Stimulated activated CD4-positive, alpha-beta T cell treated with anti-CD3 and anti-CD28 coated beads, Interleukin-4, amount 100 ng/mL, for 48 hours (primary cell): ENCODE measurements at places on chromosomes 6 and 20.
A peak's percentile ranks its signal among the peaks of the same experiment; 100 is the strongest.

GRCh38 chr6:162653808-162654207 lies 73.8 kb downstream of the PRKN start:
- DNase-seq, result no peak

GRCh38 chr6:19845266-19846041 lies 8.3 kb downstream of the ID4 start:
- no peak for DNase-seq

GRCh38 chr6:157556144-157556645 lies 175.2 kb downstream of the ZDHHC14 start:
- DNase-seq, result no peak

GRCh38 chr20:33773412-33774089 lies 37.6 kb upstream of the CHMP4B start:
- no peak for DNase-seq

GRCh38 chr20:1875762-1876161 lies 19.4 kb upstream of the SIRPA start:
- no peak for DNase-seq

DNA sequence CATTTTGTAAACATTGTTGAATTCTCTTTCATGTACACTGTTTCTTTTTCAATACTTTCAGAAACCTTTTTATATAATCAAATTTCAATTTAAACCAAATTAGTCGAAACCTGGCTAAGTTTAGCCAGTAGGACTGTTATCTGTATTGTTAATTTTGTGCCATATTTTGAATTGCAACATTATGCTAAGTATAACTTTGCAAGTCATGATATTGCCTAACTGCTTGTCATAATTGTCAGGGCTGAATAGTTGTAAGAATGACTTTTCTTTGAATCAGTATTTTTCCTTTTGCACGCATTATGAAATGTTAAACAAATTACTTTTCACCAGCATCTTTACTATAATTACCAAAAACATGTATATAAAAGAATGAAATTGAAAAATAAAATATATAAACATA lies 82.7 kb downstream of the SAMD3 start:
- DNase-seq, result no peak

DNA sequence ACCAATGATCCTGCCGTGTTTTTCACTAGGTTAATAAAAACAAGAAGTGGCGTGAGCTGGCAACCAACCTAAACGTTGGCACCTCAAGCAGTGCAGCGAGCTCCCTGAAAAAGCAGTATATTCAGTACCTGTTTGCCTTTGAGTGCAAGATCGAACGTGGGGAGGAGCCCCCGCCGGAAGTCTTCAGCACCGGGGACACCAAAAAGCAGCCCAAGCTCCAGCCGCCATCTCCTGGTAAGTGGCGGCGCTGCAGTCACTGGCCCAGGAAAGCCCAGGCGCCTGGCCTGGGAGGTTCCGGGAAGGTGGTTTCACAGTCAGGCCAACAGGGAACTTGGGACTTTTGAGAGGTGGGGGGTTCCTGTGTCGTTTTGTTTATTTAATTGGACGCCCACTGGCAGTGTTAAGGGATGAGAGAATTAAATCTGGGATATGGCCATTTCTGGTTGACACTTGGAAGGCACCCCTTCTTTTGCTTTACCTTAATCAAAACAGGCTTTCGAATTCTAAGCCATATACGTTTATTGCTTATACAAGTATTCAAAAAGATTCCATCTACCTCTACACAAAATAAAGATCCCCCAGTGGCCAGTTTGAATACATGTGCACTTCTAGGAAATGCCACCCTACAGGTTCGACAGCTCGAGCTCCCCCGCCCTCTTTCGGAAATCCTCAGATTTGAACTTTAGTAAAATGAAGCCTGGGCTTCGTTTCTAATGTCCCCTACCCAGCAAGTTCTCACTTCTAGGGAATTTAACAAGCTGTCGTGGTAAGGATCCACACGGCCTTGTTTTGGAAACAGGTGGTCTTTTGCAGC lies 138.9 kb downstream of the TMEM242 start:
- DNase-seq, result peak; percentile 47

- DNase-seq, result no peak
Measured at GRCh38 chr20:38979434-38979833, 17.3 kb downstream of the DHX35 start.

GRCh38 chr20:62819494-62820174 lies 2.8 kb downstream of the COL9A3 start:
- DNase-seq, result no peak

- DNase-seq, result no peak
Measured at GRCh38 chr6:153574231-153574630, 443.1 kb upstream of the RGS17 start.

GRCh38 chr6:116933485-116933884 lies 56.4 kb downstream of the RFX6 start:
- DNase-seq, result no peak

DNA sequence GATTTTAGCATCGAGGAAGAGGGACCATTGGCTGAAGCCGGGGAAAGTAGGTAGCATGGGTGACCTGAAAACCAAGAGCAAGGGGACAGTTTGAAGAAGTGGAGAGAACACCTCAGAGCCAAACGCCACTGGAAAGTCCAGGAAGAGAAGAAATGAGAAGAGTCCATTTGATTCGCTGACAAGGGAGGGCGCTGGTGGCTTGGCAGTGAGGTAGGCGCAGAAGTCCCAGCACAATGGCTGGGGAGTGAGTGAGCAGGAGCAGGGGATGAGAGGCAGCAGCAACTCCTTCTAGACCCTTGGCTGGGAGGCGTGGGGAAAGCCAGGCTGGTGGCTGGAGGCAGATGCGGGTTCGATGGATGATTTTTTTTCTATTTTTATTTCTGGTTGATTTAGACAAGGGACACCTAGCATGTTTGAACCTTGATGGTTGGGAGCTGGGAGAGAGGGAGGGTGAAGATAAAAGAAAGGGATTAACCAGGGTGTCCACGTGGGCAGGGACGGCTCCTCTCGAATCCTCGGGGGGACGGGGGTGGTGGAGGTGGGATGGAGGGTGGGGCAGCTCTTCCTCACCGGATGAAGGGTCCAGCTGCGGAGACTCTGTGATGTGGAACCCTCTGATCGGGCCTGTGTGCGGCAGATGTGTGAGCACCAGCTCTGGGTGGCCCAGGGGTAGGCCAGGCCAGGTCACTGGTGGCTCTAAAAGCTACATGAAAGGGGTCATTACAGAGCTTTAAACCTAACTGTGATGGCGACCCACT lies 164.2 kb downstream of the NFATC2 start:
- DNase-seq, result no peak

- no peak for DNase-seq
Measured at GRCh38 chr20:20371083-20371482, 3.2 kb downstream of the INSM1 start.

DNA sequence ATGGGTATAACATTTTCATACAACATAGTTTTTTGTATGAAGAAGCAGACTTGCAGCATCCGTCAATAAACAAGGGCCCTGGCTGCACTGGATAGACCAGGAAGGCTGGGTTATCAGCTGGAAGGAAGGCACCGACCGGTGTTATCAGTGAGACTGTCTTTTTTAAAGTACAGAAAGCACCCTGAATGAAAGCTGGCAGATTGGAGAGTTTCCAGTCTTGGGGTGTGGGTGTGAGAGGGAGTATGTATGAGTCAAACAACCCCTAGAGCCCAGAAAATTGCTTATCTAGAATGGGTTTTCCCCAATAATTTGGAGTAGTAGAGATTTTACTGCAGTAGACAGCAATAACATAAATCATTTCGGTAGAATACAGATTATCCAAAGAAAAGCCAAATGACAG lies 42.4 kb downstream of the TXLNB start:
- peak; percentile 31 for DNase-seq

DNA sequence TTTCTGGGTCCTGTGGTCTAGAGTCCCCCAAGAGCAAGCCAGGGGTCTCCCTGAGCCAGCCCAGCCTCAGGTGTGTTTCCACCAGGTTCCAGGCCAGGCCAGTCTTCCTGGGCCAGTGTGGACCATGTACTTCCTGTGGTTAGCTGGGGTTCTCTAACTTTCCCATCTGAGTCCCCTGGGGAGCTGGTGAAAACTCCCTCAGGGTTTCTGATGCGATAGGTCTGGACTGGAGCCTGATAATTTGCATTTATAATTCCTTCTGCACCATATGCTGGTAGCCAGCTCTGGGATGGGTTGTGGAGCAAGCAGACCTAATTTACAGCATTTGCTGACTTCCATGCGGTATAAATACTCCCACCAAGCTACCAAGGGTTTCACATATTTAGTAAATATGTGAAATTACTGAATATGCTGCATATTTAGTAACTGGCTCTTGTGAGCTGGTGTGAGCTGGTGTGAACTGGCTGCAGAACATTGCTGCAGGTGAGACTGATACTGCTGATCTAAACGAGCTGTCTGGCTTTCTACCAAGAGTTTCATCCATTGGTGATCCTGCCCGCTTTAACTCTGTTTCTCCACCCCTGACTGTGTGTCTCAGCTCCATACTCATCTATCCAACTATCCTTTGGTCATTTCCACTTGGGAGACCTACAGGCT lies 62.6 kb downstream of the RIN2 start:
- no peak for DNase-seq

GRCh38 chr6:165845493-165845892 lies 182.5 kb upstream of the PDE10A start:
- no peak for DNase-seq

GRCh38 chr6:42340511-42340910 lies 111.2 kb downstream of the TRERF1 start:
- no peak for DNase-seq

DNA sequence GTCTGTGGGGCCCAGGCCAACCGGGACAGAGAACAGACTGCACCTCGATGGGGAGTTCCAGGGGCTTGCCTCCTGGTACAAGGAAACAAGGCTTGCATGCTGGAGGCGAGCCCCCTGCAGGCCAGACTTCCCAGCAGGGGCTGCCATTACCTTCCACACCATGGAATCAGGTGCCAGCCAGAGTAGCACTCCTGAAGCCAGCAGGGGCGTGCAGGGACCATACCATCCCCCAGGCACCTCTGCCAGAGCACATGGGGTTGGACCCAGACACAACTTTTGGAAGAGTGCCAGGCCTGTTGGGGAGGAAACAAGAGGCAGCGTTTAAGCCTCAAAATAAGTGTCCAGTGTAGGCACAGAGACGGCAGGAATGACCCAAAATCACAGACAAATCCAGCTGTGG lies 6.5 kb downstream of the DDO start:
- no peak for DNase-seq

- no peak for DNase-seq
Measured at GRCh38 chr6:111625461-111626391, 20.0 kb upstream of the TRAF3IP2 start.

DNA sequence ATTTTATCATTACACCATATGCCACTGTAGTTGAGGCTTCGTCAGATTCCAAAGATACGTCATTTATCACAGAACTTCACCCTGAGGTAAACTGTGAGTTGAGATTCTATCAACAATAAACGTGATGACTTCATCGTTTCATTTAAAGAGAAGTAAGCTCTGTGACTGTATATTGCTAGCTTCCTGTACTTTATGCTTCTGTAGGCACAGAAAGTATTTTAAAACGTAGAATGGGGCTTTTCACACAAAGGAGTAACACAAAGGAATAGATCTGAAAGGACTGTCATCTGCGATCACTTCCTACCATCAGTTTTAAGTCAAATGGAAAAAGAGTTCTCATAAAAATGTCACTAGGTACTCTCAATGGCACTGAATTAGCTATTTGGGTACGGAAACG lies 234.4 kb upstream of the MCHR2 start:
- DNase-seq, result no peak

GRCh38 chr6:10014557-10014956 lies 400.3 kb downstream of the TFAP2A start:
- no peak for DNase-seq

GRCh38 chr6:141173529-141173928 lies 959.2 kb upstream of the GJE1 start:
- DNase-seq, result no peak

DNA sequence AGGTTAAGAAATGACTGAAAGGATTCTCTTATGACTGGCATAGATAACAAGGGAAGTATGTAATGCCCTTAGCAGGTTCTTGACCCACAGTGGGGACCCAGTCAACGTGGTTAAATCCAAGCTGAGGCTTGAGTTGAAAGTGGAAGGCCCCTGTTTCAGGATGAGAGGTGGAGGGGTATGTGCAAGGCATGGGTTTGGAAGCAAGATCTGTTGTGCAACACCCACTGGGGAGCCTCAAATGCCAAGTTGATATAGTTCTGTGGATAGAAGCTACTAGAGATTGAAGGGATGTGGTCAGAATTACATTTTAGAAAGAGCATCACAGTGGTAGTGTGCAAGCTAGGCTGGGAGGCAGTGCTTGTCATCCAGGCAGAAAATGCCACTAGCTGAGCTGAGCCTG lies 5.1 kb downstream of the PABPC1L start:
- DNase-seq, result no peak

GRCh38 chr20:36170542-36171215 lies 16.1 kb downstream of the EPB41L1 start:
- DNase-seq, result no peak

GRCh38 chr20:48175261-48175660 lies 390.0 kb upstream of the SULF2 start:
- no peak for DNase-seq

GRCh38 chr6:15431762-15432483 lies 186.1 kb downstream of the JARID2 start:
- DNase-seq, result no peak

DNA sequence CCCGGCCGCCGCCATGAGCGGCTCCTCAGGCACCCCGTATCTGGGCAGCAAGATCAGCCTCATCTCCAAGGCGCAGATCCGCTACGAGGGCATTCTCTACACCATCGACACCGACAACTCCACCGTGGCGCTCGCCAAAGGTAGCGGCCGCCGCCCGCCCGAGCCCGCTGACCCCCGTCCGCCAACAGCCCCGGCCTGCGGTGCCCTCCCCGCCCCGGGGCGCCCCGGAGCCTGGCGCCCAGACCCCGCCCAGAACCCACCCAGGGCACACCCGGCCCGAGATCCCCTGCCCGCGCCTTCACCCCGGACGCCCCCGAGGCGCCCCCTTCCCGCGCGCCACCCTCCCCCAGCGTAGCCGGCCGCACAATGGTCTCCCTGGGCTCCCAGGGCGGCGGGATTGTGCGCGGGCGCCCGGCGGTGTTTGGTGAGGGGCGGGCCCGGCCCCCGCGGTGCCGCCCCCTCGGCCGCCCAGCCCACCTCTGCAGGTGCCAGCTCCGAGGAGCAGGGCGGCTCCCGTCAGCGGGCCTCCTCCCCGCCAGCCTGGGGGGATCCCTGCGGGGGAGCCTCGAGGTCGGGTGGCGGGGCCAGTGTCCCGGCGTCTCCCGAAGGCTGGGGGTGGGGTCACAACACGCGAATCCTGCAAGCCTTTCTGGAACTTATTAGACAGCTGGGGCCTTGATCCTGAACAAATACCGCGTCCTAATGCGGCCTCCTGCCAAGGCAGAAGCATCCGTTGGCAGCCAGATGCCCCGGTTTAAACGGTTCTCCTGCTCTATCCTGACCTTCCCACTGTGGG lies 577 bp downstream of the LSM14B start:
- no peak for DNase-seq
